ENCODE measurements at places on chromosomes 4 and X.

DNA sequence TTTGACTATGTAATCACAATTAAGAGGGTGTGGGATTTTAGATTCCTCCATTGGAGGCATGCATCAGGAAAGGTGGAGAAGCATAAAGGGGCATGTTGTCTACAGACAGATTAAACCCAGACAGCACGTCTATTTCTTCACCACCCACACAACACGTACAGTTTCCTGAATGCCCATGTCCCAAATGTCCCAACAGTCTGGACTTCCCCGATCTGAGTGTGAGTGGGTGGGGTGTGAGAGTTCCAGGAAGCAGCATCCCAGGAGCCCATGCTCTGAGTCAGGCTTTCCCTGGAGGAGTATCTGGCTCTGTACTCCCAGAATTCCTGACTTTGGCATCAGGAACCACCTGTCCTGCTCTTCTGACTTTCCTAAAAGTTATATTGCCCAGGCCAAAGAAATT lies 30.8 kb upstream of the NDP start:
- no peak for DNase-seq

DNA sequence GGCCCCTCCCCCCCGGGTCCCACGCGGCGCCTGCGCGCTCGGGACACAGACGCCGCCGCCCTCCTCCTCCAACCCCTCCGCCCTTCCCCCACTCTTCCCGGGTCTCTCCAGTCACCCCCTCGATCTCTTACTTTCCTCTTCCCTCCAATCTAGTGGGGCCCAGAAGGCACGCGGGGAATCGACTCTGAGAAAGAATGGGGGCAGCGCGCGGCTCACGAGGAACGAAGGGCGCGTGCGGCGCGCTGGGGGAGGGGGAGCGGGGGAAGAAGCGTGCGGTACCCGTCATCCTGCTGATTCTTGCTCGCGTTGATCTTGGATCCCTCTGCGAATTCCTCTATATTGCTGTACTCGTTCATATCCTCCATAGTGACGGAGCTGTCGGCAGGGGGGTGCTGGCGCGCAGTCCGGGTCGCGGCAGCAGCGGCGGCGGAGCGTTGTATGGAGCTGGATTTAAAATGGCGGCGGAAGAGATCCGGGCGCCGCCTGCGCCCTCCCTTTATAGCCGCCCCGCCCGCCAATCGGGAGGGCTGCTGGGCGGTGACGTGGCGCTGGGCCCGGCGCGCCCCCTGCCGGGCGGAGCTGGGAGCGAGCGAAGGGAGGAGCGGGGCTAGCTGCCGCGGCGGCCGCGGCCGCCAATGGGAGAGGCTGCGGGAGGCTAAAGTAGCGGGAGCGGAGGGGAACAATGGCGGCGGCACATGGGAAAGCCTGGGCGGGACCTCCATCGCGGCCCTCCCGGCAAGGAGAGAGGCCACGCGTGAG lies 1.1 kb downstream of the HNRNPDL start:
- peak; percentile 81 for DNase-seq

GRCh38 chr4:108649863-108650211 lies 562 bp upstream of the OSTC start:
- DNase-seq, result no peak

GRCh38 chr4:8241211-8241779 lies 28.3 kb upstream of the HTRA3 start:
- DNase-seq, result no peak

- no peak for DNase-seq
These were observed 349.9 kb downstream of the FBXW7 start for GRCh38 chr4:152185786-152186550.

DNA sequence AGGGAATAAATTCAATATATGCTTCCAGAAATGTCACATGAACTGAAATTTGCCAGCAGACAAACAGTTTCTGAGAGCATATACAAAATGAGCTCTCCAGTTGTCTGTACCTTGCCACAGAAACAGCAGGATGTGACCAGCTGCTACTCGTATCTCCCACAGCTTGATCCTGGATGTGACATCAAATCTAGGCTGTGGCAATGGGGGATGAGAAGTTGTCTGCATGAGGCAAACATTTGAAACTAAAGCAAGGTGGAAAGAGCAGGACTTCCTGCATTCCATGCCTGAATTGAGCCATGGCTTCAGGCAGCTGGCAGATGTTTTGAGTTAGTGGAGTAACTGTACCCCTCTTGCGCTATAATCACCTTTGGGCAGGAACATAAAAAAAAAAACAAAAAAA lies 1724.0 kb downstream of the RPA4 start:
- no peak for DNase-seq

DNA sequence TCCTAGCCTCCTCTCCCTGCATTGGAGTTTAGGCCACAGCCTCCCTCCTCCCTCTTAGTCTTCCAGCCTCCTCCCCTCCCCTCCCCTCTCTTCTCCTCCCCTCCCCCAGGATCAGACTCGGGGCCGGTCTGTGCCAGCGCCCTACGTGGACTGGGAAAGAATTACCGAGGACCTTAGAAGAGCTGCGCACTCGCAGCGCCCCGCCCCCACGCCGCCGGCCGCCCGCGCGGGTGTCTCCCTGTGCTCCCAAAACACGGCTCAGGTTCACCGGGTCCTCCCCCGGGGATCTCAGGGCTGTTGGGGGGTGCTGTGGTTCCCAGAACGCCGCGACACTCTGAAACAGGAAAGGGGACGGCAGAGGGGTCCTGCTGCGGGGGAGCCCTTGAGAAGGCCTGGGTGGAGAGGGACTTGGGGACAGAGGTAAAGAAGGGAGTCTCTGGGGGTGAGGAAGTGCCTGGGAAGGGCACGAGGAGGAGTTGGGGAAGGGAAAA lies 122.3 kb upstream of the TBL1X start:
- no peak for DNase-seq

DNA sequence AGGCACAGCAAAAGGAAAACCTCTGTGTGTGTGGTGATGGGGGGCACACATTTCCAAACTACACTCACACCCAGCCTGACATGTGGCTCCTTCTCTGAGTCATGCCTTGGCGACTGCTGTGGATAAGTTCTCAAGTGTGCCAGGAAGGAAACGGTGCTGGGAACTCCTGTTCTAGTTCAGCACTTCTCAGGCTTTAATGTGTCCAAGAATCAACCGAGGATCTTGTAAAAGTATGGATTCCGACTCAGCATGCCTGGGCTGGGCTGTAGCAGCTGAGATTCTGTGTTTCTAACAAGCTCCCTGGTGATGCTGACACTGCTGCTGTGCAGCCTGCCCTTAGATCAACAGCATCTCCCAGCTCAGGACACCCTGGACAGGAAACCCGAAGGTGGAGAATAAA lies 20.2 kb downstream of the CLNK start:
- DNase-seq, result no peak

DNA sequence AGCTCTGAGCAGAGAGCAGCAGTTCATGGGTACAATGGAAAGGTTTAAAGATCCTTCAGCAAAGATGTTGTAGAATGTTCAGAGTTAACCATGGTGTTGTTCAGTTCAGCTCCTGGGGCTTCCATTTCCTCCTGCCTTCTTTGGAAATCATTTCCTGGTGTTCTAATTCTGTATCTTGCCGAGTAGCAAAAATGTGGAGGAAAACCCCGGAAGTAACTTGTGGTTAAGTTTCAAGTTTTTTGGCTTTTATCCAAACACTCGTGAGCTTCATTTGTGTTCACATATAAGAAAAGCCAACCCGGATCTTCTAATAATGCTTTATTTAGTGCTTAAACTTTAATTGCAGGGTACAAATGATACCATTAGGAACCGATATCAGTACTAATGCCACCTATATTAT lies 33.6 kb upstream of the ARX start:
- DNase-seq, result no peak

DNA sequence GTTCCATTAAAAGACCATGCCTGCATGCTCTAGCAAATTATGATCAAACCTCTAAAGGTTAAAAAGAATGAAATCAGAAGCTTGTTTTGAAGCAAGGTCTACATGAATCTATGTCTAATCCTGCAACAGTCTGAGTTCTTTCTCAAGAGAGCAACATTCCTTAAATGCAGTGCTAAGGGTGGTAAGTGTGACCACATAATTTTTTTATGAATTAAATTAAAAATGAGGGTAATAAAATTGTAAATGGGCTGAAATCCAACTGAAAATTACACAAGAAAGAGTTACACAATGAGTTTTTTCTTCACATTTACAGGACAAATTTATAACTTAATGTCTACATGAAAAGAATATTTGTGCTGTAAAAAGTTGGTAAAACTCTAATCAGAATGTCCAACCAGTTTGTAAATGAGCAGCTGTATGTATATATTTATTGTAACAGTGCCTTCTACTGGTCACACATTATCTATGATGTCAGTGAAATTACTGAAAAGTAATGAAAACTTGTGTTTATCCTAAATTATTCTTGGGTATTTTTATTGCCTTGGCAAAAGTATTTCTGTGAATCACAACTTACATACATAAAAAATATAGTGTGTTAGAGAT lies 336.3 kb upstream of the PITX2 start:
- DNase-seq, result no peak

- no peak for DNase-seq
These were observed 107.3 kb upstream of the MYOZ2 start for GRCh38 chr4:119028296-119028695.

DNA sequence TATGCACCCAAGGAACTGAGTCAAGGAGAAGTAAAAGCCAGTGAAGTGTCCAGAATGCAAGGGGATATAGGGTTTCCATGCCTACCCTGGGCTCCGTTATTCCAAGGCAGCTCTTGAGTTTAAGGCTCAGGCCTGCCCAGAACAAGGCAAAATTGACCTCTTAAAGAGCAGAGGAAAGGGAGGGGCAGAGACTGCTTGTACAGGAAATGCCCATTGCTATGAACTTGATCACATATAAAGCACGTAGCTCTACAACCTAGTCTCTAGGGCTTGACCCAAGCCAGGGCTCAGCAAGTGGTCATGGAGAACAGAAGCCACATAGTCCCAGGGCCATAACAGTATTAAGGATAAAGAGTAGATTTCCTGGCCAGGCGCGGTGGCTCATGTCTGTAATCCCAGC lies 58.2 kb upstream of the MSN start:
- DNase-seq, result no peak

- no peak for DNase-seq
These were observed 5.3 kb downstream of the FGF5 start for GRCh38 chr4:80271801-80272200.

GRCh38 chr4:185716577-185717376 lies 95.2 kb downstream of the SORBS2 start:
- DNase-seq, result no peak

DNA sequence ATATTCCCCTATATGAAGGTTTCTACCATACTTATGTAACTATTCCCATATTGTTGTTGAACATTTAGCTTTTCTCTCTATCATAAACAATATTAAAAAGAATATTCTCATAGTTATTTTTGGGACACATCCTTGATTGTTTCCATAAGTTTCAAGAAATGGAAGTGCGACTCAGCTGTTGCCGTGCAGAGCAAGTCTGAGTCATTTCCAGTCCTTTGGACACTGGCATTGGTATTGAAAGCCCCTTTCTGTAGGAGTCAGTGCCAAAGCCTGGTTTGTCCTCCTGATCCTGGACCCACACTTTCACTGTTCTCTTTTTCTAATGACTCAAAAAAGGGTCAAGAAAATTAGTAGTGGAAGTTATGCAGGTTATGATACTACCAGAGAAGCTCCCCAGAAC lies 108.3 kb upstream of the DIAPH2 start:
- no peak for DNase-seq

DNA sequence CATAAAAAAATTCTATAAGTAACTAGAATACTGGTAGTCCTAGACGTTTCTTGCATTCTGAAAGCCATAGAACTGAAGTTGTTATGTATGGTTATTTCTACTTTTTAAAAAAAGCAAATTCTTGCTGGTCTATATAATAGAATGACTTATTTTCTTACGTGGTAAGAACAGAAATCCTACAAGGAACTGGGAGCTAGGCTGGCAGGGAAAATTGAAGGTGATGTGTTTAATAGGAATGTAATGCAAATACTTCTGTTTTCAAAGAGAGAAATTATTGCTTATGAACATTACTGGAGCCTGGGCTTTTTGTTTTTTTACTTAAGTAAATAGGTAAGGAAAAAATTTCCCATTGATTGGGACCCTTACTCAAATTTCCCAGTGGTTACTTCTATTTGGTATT lies 8.9 kb downstream of the CCNA2 start:
- no peak for DNase-seq
